Stimulated activated CD8-positive, alpha-beta memory T cell treated with anti-CD3 and anti-CD28 coated beads, Interleukin-15, amount 100 ng/mL, for 1 hour (primary cell): ENCODE measurements at places on chromosomes 7 and 10.

DNA sequence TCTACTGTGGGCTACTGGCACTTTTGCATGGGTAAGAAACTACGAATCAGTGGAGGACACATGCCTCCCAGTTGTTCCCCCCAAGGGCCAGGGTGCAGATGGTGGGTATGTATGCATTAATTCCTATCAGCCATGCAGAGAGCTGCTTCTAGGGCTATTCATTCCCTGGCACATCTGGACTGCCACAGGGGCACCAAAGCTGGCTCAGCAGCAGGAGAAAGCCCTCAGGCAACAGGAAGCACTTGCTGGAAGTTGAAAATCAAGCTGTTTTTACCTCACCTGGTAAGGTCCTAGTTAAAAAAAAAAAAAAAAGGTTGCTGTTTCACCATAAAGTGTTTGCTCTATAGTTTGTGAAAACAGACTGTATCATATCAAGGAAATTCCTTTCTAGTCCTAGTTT, 1342.6 kb downstream of the REEP3 start:
- DNase-seq: no peak

DNA sequence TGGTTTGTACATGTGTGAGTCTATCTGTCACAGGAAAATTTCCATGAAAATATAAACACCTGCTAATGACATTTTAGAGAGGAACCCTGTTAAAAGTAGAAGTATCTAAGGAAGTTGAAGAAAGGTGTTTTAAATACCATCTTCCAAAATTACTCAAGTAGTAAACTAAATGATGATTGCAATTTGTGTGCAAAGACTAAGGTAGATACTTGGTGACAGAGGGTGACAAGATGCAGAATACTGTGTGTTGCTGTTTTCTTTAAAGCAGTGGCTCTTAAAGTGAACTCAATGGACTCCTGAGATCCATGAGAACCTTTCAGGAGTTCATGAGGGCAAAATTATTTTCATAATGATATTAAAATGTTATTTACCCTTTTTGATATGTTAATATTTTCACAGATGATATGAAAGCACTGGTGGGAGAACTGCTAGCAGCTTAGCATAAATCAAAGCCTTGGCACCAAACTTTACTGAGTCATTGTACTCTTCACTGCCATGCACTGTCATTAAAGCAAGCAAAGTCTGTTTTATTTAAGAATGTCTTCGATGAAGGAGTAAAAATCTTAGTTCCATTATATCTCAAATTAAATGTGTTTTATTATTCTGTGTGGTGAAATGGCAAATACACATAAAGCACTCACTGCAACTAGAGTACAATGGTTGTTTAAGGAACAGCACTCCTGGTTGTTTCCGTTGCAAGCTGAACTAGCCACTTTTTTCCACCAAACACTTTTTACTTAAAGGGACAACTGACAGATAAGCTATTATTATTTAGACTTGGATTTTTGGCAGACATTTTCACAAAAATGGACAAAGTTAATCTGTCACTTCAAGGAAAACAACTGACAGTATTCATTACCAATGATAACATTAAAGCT, 133.7 kb downstream of the LRRN3 start:
- DNase-seq: no peak

DNA sequence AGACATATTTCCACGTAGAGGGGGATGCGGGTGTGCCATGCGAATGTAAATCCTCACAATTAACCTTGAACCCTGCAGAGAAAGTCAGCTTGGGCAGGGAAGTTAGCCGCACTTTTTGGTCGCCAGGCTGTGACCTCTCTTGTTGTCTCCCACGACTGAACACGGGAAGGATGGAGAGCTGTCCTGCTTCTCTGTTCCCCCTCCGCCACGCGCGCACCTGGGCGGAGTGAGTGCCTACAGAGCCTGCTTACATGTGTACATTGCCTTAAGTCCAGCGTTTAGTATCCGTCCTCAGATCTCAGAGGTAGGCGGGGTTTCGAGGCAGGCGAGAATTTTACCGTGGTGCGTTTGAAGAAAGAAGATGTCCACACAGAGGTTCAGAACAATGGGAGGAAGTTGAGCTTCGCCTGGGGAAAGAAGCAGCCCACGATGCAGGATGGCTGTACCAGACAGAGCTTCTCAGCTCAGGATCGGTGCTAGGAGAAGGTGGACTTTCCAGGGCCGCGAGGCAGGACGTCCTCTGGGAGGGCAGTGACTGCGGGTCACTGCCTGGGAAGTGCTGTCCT, 482 bp upstream of the ERCC6 start:
- no peak for DNase-seq

GRCh38 chr7:75614401-75614800, 122.3 kb downstream of the SPDYE5 start:
- no peak for DNase-seq

DNA sequence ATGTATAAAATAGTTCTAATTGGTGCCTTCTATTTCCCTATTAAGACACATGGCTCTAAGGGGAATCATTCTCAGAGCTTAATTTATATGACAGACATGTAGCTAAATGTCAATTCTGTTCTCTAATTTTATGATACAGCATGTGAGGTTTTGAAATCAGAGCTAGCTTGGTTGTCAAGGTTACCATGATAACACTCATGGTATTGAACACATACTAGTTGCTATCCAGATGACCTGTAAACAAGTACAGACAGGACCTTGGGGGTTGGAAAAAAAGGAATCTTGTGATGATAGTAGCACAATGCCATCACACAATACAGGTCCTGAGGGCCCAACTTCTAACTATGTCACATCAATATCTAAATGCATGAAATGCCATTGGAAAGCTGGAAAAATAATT, 49.2 kb downstream of the RHOBTB1 start:
- no peak for DNase-seq

DNA sequence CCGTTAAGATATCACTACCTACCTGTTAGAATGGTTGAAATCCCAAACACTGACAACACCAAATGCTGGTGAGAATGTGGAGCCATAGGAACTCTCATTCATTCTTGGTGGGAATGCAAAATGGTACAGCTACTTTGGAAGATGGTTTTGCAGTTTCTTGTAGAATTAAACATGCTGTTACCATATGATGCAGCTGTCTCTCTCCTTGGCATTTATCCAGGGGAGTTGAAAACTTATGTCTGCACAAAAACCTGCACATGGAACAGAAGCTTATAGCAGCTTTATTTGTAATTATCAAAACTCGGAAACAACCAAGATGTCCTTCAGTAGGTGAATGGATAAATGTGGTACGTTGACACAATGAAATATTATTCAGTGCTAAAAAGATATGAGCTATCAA, 199.5 kb downstream of the BICC1 start:
- DNase-seq: no peak

DNA sequence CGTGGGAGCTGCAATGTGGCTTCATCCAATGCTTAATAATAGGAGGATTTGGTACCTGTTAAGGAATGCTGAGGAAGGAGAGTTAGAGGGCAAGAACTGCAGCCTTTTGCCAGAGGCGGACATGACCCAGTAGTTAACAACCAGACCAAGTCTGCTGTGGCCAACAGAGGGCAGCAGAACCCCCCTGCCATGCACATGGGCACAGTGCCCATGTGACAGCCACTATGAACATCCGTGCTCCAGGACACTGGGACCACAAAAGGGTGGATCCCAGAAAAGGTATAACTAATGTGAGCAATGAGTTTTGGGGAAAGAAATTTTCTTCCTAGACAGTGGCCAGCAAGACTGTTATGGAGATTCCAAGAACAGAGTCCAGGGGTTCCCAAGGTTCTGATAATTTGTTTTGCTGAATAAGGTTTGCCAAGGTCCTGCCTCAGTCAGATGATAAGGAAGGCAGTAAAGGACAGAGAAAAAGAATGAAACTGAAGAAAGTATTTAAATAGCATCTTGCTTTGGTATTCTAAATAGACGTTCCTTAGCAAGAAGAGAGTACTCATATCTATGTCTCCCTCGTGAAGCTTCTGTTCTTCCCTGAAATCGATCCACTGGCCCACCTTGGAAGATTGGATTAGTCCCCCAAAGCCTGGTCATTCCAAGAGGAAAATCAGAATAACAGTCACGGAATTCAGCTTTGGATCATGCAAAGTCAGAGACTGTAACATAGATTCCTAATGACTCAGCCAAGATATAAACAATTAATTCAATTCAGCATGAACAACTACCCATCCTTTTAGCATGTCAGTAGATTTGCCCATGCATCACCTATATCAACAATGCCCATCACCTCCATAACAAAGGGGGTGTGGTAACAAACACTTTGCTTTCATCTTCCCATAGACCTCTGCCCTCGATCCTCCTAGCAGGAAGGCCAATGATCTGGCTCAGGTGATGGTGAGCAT, 56.0 kb downstream of the LGI1 start:
- no peak for DNase-seq

DNA sequence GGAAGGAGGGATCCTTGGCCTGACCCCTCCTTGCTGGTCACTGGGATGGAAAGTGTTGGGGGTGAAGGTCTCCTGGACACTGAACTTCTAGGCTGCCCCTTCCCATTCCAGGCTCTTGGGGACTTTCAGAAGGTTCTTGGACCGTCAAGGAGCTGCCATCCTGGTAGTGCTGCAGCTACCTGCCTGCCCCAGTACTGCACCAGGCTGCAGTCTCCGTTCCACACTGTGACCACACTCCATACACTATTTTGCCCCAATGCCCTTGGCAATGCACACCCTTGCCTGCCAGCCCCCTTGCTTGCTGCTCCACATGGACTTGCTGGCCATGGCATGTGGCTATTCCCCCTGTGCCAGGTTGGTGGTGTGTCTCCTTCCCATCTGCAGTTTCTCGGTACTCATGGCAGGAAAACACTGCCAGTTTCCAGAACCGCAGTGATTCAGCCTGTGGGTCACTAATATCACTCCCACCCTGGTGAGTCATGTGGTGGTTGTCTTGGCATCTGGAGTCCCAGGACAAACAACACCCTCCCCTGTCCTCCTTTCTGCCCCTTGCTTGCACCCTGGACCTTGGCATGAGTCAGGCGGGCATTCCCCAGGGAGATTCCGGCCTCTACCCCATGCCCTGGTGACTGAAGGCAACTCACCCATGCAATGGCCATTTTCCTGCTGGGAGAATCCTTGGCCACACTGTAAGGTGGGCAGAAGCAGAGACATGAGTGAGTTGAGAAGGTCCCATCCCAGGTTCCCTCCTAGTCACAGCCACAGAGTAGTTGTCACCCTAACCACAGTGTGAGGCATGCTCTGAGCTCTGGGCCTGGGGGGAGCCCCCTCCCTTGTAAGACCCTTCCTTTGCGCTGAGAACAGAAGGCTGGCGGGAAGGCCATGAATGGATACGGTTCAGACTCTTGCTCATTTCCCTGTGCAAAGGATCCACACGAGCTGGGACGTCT, 32.8 kb downstream of the GOLGA7B start:
- DNase-seq: no peak

GRCh38 chr10:98587156-98587837, 140.6 kb upstream of the HPS1 start:
- DNase-seq: no peak

DNA sequence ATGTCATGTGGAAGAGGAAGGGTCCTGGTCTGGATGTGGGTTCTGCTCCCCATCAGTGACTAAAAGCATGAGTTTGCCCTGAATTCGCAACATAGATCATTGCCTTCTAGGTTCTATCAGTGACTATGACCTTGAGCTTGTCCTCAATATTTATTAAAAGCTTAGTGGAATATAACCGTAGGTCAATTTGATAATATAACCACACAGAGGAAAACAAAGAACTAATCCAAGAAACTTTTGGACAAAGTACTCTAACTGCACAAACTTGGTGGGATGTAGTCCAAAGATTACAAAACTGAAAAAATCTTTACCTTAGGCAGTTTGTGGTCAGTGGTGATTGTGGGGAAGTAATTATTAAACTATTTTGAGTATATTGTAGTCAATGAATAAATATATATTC, 152.9 kb downstream of the CYP26A1 start:
- no peak for DNase-seq

GRCh38 chr10:82742478-82742877, 867.5 kb downstream of the NRG3 start:
- no peak for DNase-seq

DNA sequence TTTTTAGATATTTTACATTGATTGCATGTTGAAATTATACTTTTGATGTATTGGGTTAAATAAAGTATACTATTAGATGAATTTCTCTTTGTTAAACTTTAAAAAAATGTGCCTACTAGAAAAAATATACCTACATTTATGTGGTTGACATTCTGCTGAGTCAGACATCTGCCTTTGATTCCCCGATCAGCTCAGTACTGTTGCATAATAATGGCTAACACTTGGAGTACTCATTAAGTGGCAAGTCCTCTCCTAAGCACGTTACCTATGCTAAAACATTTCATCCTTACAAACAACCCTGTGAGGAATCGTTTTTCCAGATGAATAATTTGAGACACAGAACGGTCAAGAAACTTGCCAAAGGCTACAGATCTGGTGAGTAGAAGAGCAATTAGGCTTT, 14.0 kb upstream of the SEM1 start:
- DNase-seq: no peak
